ENCODE measurements at places on chromosomes 4 and X.

GRCh38 chr4:82240410-82240809 is 133.4 kb downstream of the HNRNPD start:
- DNase-seq = no peak

- DNase-seq = no peak
Observed at GRCh38 chr4:55604996-55605395, 13.0 kb upstream of the PDCL2 start.

DNA sequence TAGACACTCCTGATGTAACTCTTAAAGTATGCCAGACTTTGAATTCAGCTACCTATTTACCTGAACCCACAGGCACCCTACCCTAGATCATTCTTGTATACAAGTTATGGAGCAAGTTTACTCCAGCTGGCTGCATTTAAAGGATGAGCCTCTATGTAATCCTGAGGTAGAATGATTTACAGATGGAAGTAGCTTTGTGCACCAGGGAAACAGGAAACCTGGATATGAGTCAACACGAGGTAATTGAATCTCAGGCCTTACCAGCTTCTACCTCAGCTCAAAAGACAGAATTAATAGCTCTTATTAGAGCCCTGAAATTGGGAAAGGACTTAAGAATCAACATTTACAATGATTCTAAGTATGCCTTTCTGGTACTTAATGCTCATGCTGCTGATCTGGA is 119.8 kb downstream of the AGTR2 start:
- no peak for DNase-seq

DNA sequence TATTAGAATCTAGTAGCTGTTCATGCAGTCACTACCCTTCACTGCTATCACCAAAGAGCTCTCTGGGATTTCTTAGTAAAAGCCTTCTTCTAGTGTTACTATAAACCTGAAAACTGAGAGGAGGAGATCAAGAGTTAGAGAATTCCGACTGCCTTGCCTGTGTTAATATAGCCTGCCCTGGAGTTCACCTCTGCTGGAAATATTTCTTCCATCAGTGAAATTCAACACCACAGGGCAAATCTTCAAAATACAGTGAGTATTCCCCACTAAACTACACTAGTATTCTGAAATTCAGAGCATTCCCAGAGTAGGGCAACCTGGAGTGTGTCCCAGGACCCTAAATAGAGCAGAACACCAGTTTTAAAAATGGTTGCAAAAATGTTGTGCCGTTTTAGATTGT is 301.1 kb downstream of the ARHGAP24 start:
- no peak for DNase-seq

- no peak for DNase-seq
Observed at GRCh38 chr4:10701702-10702460, 17.3 kb upstream of the CLNK start.

- DNase-seq = no peak
Observed at GRCh38 chr4:875818-876423, 50.0 kb upstream of the CPLX1 start.

- no peak for DNase-seq
Observed at GRCh38 chr4:86939729-86940575, 5.1 kb downstream of the AFF1 start.

- no peak for DNase-seq
Observed at GRCh38 chr4:185849664-185850550, 37.9 kb upstream of the SORBS2 start.

DNA sequence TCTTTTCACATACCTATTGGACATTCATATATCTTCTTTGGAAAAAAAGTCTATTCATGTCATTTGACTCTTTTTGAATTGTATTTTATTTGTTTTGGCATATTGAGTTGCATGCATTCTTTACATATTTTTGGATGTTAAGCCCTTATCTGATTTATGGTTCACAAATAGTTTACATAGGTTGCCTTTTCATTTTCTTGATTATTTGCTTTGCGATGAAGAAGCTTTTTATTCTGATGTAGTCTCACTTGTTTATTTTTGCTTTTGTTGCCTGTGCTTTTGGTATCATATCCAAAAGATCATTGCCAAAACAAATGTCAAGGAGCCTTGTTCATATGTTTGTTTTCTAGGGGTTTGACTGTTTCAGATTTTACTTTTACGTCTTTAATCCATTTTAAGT is 43.9 kb downstream of the SPOCK3 start:
- DNase-seq = no peak

DNA sequence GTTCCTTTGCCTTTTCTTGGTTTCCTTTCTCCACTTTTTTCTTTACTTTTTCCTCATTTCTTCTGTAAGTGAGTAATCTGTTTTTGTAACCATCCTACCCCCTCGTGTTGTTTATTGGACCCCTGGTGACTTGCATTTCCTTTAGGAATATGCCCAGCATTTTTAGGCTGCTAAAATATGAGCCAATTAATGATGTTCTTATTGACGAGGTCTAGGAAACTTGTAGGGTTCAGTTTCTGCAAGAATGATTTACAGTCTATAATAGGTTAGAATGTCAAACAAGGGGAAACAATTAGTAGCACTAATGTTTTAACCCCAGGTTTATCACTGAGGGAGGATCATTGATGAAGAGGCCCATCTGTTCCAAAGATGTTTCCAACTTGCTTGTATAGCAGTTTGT is 79.0 kb downstream of the CPE start:
- DNase-seq = no peak

DNA sequence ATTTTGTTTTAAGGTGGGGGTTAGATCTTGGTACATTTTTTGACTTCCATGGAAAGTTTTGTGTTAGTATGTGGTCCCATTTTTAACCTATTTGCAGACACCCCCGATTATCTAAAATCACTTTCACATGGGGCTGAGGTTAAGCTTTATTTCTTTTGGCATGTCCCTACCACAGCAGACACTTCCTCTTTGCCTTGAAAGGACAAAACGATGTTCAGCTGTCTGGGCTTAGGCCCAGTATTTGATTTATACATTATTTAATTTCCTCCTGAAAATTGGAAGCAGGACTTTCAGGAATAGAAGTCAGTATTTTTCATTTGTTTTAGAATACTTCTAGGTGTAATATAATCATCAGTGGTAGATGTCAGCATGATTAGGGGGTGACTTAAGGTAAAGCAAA is 112.4 kb upstream of the SPRY1 start:
- no peak for DNase-seq

DNA sequence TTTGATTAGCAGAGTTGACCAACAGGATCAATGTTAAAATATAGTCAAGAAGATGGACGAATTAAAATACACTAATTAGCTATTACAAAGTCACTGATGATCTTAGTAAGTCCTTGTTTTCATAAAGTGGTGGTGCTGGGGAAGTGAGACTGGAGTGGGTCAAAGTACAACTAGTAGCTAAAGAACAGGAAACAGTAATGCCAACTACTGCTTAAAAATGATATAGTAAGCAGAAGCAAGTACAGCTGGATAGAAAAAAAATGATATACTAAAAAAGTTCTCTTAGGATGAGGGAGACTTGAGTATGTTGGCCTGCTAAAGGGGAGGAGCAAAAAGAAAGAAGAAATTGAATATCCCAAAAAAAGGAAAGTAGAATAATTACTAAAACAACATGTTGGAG is 580.8 kb upstream of the FTHL17 start:
- no peak for DNase-seq

GRCh38 chrX:152912106-152912505 is 14.2 kb downstream of the ZNF185 start:
- no peak for DNase-seq

GRCh38 chr4:5224340-5224739 is 173.1 kb downstream of the STK32B start:
- DNase-seq = no peak

DNA sequence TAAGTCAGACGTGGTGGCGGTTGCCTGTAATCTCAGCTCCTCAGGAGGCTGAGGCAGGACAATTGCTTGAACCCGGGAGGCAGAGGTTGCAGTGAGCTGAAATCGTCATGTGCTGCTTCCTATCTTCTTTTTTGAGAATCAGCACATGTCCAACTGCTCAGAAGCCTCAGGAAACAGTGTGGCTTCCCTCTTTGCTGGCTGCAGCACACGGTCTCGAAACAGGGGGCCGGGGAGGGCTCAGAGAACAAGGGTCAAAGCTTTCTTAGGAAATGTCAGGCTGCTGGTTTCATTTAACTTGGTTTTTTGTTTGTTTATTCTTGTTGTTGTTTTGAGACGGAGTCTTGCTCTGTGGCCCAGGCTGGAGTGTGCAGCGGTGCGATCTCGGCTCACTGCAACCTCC is 31.3 kb downstream of the CRLF2 start:
- DNase-seq = no peak

- DNase-seq = no peak
Observed at GRCh38 chr4:156889616-156890594, 81.7 kb downstream of the PDGFC start.

GRCh38 chr4:65911720-65912119 is 241.4 kb upstream of the EPHA5 start:
- DNase-seq = no peak

DNA sequence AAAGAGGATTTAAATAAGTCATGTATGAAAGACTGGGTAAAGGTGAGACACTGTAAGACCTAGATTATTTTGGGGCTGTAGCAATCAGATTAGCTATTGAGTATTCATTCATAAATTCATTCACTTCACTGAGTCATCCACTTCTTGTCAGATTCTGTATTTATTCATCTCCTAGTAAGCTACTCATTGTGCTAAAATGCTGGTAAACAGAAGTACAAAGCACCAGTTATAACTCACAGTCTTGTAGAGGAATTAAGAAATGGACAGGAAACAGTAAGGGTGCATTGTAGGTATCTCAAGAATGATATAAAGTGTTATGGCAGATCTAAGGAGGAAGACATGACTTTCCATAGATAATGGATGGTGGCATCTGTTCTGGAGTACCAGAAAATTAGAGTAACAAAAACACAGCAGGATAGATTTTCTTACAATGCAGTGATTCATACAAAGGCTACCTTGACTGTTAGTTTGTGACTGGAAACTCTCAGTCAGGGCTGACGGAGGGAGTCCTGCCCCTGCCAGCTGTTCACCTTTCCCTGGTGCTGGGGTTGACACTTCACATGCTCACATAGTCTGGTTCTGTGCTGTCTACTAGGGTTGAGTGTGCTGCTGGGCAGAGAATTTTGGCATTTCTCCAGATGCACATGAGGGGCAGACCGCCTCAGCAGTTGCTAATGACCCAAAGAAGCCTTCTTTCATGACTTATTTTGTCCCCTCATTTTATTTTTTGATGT is 26.5 kb upstream of the HAND2 start:
- no peak for DNase-seq

DNA sequence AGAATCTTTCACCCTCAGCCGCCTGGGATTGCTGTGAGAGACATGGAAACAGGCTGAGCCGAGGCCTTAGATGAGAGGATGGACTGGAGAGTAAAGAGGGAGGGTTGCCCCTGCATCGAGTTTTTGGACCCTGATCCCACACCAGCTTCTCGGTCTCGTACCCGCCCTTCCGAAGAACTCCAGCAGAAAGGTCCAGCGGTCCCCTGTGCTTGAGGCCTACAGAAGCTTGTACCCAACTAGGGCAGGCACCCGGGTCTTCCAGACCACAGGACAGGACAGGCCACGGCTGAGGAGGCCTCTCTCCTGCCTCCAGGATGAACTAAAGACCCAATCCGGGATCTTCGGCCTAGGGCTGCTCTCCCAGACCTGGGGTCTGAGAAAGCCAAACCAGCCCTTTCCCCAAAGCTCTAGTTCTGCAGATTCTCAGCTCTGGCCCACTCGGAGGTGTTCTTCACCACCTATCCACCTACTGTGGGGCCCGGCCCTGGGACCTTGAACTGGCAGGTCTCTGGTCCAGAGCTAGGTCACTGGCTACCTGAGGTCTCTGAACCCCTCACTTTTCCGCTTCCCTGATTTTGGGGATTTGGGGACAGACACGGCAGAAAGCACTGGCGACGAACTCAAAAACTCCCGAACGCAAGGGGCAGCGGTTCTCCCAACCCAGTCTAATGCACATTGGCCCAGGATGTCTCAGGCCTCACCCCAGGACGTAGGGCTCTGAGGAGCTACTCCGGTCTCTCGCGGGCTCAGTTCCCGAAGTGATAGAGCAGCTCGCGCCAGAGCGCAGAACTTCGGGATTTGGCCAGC is 1.1 kb downstream of the NKX3-2 start:
- DNase-seq = no peak

Data from NCI-H2171 (cell line).